Activated T-cell treated with anti-CD3 and anti-CD28 coated beads for 24 hours (primary cell): ENCODE measurements at places on chromosomes 7 and 10.

DNA sequence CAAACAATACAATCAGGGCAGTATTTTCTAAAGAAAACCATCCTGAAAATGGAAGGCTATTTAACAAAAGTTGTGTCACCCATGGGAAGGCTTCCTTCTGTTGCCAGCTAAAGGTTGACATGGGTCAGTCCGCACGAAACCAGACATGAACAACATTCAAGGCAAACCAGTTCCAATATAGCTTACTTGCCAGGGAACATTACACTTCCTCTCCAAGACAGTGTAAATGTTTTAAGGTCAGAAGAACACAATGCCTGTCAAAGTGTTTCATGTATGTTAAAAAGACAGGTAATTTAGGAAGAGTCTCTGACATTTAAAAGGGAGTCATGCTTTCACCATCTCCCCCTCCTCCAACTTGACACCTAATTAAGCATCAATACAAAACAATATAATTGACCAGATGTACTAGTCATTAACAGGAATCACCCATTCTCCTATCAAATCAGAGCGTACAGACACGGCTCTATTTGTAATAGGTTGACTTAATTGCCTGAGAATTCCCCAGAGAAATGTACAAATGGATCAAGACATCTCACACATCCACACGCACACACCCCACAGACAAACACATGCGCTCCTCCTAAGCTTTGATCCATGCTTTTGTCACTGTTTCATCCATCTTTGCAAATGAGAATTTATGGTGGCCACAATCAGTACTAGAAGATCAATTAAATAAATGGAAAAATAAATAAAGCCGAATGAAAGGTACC lies 69.5 kb downstream of the CACNA2D1 start:
- no peak for DNase-seq

GRCh38 chr7:95863-96260 lies 96.5 kb upstream of the FAM20C start:
- no peak for DNase-seq

- DNase-seq = no peak
Measured at GRCh38 chr7:39845006-39845405, 105.0 kb upstream of the CDK13 start.

DNA sequence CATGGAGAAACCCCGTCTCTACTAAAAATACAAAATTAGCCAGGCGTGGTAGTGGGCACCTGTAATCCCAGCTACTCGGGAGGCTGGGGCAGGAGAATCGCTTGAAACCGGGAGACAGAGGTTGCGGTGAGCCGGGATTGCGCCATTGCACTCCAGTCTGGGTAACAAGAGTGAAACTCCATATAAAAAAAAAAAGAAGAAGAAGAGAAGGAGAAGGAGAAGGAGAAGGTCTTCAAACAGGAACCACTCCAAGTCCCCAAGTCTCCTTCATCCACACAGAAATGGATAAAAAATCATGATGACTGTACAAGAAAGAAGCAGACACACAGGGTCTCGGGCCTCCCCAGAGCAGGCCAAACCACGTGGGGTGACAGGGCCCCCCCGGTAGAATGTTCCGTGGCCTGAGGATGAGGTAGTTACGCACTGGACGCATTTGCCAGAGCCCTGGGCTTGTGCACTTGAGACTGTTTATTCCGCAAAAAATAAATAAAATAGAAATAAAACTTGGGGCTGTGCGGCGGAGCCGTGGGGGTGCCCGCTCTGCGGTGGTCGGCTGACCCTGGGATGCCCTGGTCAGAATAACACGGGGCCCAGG lies 15.8 kb downstream of the VENTX start:
- DNase-seq = no peak

GRCh38 chr10:27912231-27912630 lies 86.6 kb downstream of the ODAD2 start:
- no peak for DNase-seq

DNA sequence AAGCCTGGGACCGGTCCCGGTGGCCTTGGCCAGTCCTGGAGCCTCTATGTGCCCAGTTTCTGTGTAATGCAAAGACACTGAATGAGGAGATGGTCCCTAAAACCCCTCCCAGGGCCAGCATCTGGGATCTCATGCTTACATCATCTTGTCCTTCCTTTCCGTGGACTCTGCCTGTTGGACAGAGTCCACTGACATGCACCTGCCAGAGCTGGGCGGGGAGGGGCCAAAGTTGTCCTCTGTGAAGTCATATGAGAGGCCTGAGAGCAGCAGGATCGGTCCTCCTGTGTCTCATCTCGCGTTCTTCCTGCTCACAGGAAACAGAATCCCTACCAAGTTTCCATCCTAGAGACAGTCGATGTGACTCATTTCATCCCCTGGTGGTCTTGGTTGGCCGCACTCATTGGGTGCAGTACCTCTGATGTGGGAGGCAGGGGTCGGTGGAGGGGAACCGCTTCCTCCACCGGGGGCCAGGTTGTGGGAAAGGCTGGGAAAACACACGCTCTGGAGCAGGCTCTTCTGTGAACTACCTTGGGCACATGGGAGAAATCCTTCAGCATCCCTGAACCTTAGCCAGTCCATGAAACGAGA lies 389.6 kb upstream of the PODXL start:
- DNase-seq = no peak

- DNase-seq = no peak
Measured at GRCh38 chr7:94335586-94335985, 59.1 kb upstream of the COL1A2 start.

- no peak for DNase-seq
Measured at GRCh38 chr7:96167424-96167823, 154.5 kb downstream of the SLC25A13 start.

DNA sequence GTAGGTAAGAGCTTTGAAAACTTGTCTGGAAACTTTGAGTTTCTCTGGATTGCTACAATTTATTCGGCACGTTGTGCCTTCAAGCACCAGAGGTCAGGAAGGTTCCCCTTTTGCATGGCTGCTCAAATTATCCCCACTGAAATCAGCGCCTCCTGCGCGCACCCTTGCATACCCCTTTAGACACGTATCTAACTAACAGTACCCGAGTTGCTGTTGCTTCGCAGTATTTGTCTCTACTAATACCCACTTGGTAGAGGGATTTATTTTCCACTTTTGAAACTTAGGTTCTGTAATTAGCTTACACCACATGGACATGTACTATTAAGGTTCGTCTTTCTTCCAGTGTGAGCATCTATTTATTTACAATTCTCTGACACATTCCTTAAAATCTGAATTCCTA lies 1.6 kb downstream of the MEOX2 start:
- no peak for DNase-seq

- DNase-seq = no peak
Measured at GRCh38 chr10:70323138-70323696, 39.4 kb upstream of the NPFFR1 start.

DNA sequence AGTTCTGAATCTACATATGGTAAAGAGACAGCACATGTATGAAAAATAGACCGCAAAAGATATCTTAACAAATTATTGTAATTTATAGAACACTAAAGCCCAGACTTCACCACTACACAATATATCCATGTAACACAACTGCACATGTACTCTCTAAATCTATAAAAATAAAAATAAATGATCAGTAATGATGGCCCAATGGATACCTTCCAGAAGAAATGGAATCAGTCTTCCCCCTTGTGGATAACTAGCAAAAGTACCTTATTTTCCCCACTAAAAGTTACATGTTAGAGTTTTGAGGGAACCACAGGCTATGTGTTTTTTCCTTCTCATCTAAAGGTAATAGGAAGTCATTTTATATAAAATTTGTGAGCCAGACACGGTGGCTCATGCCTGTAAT lies 25.7 kb downstream of the C7orf25 start:
- DNase-seq = no peak

GRCh38 chr7:118473271-118473670 lies 248.8 kb downstream of the ANKRD7 start:
- no peak for DNase-seq

DNA sequence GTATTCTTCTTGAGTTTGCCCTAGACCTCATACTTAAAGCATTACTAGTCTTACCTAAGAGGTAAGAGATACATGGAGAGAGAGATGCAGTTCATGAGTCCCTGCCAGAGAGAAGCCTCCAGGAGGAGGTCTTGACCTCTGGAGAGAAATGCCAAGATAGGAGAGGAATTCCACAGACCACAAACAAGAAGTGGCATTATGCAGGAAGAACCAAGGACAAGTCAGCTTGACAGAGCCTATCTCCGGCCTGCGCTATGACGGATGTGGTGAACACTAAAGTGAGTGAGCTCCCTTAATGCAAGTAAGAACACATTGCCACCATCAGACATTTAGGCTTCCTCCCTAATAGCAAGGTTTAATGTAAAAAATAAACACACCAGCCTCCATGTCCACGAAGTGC lies 27.9 kb upstream of the COL1A2 start:
- DNase-seq = no peak

GRCh38 chr7:35647171-35647574 lies 47.8 kb downstream of the HERPUD2 start:
- DNase-seq = no peak

DNA sequence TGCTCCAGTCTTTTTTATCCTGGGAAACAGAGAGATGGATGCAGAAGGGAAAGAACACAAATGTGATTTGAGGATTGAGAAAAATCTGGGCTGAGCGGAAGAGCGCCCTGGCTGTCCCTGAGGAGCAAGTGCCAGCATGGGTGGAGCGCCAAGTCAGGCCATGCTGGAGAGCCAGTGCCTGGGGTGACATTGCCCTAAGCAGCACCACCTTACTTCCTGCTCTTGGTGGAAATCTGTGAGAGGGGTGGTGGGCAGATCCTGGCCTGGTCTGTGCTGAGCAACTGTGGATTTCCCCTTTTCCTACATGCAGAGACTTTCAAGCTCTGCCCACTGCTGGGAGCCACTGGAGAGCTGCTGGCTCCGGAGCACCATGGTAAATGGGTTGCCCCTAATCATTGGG lies 36.9 kb downstream of the DDIT4 start:
- DNase-seq = no peak

DNA sequence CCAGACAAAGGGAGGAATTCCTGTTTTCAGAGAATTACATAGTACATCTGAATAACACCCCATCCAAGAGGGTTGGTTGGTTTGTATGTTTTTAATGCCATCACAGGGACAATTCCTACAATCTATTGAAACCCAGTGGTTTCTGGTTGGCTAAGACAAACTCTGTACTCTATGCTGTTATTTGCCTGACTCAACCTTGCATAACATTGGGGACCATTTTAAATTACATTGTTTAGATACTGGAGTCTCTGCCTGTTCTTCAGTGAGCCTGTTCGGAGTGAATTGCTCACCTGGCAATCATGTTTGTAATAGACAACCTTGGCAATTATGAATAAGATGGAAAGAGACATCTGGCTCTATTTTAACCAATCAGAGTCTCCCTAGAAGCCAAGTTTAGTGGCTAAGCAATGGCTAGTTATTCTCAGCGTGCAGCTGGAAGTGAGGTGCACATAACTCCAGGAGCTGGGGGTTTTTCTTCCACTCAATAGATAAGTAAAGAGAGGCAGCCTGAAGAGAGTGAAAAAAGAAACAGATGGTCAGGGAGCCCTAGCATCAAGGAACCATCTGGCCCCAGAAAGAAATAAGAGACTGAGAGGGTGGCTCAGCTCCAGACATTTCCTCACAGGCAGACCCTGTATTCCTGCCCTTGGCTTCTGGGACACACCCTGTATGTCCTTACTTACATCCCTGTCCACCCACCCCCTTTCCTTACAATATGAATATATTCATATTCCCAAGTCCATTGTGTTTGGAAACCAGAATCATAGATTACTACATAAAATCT lies 21.2 kb upstream of the SLC35G1 start:
- no peak for DNase-seq

- no peak for DNase-seq
Measured at GRCh38 chr10:100730725-100731406, 14.5 kb upstream of the PAX2 start.

DNA sequence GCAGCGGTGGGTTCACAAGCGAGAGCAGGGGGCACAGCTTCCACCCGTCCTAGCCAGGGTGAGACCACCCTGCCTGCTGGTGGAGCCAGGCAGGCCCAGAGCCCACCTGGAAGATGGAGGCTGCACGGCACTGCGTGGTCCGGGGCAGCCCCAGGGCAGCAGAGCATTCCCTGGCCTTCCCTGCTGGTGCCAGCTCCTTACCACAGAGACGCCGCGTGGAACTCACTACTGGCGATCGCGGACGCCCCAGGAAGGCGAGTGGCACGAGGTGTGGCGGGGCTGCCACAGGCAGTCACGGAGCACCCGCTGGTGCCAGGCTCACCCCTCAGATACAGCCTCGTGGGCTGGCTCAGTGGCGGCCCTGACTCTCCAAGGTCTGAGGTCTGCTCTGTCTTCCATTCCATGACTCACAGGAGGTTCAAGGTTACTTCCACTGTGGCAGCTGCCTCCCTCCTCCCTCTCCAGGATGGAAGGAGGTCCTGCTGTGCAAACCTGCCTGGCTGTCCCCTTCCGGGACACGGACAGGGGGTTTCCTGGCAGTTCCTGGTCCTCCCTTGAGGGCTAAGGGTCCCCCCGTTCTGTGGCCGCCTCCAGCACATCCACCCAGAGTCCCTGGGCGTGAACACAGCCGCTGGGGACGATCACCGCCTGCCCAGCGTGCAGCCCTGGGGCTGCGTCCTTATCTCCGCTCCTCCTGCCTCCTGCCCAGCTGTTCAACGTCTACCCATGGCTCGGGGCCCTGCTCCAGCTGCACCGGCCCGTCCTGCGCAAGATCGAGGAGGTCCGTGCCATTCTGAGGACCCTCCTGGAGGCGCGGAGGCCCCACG lies 3.1 kb downstream of the CYP2W1 start:
- no peak for DNase-seq

- no peak for DNase-seq
Measured at GRCh38 chr10:19816411-19817230, at the start of gene PLXDC2. Gene PLXDC2, plus strand, starts transcription at chr10:19816432.

DNA sequence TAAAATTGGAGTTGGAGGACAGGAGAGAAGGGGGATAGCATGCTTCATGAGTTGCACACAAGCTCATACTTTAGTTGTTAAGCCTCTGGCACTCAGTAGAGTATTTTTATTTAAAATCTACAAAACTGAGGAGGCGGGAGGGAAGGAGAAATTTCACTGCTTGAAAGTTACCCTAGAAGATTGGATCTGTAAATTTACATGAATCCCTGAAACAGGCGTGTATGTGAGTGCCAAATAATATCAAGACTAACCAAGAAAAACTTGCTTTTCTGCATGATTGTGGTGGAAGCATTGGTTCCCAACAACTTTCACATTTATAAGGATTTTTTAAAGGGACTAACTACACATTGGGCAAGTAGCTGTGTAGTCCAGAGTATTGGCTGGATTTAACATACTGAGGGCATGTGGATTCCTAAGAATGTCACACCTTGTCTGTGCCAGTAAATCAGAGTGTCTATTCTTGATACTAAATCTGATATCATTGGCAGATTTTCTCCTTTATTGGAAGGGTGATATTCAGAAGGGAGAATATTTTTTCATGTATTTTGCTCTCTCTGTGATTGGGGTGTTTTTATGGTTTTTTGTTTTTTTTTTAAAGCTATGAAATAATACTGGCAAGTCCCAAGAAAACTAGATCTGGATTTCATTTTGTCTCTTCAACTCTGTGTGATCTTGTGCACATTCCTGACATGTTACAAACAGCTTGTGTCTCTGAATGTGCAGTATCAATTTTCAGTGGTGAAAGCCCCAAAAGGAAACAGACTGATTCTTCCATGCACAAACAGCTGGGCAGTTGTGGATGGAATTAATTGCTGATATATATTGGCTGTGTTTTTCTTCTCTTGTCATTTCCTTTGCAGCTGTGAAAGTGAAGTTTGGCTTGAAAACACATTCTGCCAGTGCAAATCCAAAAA lies 67.2 kb downstream of the ADD3 start:
- no peak for DNase-seq

GRCh38 chr10:60028081-60028480 lies 121.7 kb upstream of the CCDC6 start:
- DNase-seq = no peak

GRCh38 chr7:111356941-111357340 lies 205.4 kb downstream of the IMMP2L start:
- no peak for DNase-seq

GRCh38 chr7:43904533-43905208 lies 1.7 kb downstream of the URGCP start:
- DNase-seq = no peak
